ENCODE measurements at places on chromosomes 5 and 9.
A peak's percentile ranks its signal among the peaks of the same experiment; 100 is the strongest.

- peak; percentile 28 for DNase-seq
These were observed 118.4 kb downstream of the ARHGAP26 start for GRCh38 chr5:142888469-142889085.

GRCh38 chr5:115559524-115559923 lies 14.9 kb upstream of the FEM1C start:
- no peak for DNase-seq

- peak; percentile 20 for DNase-seq
These were observed 61.8 kb downstream of the COX7C start for GRCh38 chr5:86679529-86679928.

GRCh38 chr9:96122751-96123150 lies 179.2 kb downstream of the HSD17B3 start:
- DNase-seq: no peak
